ENCODE measurements at places on chromosomes 6 and 20.

DNA sequence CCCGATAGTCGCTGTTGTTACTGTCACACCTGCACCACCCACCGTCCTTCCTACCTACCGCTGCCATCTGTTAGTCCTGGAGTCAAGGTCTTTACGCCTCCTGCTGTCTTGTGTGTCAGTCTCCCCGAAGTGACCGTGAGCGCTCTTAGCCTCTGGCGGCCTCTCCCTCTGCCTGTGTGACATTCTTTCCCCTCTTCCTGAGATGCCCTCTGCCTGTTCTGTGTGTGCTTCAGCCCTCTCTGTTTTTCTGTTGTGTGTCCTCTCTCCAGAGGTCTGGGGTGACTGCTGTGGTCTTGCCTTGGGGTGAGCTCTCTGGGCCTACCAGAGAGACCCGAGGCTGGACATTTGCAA lies 54.9 kb downstream of the TCP11 start:
- DNase-seq = no peak

GRCh38 chr6:154653853-154654252 lies 79.4 kb upstream of the SCAF8 start:
- DNase-seq = no peak

DNA sequence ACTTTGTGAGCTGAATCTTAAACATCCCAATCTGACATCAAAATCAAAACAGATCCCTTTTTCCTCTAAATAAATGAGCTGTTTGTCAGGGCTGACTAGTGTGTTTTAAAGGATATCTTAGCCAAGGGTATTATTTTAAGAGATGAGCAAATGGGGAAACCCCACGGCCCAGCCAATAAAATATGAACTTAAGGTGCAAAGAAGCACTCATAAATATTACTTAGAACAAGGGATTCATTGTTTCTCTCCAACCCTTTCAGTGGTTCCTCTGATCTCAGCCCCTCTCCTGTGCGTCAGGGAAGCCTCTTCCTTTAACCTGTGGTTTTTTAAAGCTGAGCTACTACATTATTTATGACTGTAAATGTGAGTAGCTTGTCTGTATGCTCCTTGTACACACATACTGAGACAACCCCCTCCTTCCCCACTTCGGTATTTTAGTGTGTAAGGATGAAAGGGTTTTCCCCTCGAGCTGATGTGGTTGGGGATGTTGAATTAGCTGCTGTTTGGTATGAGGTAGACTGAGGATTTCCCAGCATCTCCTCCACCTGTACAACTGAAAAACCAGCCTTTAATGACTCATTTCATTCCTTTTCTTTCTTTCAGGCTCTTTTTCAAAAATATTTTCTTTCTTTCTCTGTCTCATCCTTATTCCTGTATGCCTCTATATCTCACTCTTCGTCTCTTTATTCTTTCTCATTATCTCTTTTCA lies 6.5 kb downstream of the BMP5 start:
- DNase-seq = no peak

DNA sequence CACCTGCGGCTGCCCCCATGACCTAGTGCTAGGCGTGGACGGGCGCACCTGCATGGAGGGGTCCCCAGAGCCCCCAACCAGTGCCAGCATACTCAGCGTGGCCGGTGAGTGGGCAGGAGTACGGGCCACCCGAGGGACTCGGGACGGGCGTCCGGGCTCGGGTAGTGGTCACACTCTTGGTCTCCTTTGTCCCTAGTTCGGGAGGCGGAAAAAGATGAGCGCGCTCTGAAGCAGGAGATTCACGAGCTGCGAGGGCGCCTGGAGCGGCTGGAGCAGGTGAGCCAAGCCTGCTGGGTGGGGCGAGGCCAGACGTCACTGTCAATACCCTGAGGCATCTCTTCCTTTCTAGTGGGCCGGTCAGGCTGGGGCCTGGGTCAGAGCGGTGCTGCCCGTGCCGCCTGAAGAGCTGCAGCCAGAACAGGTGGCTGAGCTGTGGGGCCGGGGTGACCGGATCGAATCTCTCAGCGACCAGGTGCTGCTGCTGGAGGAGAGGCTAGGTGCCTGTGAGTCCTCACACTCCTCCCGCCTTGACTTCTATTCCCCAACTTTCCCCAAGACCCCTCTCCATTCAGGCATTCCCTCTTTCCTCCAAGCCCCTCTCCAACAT lies 2.9 kb downstream of the EGFL8 start:
- DNase-seq = no peak

GRCh38 chr6:16665992-16666391 lies 95.3 kb downstream of the ATXN1 start:
- DNase-seq = no peak

GRCh38 chr6:99347804-99348203 lies 1.7 kb downstream of the FAXC start:
- no peak for DNase-seq

GRCh38 chr6:130796313-130796905 lies 30.8 kb upstream of the SMLR1 start:
- DNase-seq = no peak

DNA sequence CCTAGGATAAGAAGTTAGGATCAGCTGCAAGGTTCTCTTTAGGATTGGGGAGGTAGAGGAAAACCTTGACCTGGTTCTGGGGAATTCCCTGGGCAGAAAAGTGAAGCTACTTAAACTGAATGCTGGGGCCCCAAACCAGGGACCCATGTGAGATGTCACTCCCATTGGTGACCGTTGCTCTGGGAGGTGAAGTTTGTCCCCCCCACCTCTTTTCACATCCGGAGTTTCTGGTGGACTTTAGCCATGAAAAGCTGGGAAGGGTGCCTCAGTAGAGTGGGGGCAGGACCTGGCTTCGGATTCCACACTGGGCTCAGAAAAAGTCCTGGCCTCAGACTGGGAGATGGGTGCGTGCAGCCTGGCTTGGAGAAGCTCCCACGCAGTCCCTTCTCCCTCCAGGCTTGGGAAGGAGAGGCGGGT lies 13.2 kb downstream of the TJAP1 start:
- no peak for DNase-seq

DNA sequence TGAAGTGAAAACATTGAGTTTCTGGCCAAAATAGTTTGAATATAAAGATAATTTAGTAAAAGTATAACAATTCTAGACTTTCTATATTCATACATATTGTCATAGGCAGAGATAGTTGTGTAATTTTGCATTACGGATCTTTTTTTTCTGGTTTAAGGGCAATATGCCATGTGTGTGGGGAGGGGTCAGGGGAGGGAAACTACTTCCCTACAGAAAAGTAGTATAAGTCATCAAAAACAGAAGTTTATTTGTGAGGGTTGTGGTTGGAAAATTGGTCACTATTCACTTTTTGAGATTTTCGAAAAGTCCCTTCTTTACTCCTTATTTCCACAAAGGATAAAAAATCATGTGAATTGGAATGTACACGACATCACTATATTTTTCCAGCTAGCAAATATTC lies 288.2 kb upstream of the PREP start:
- DNase-seq = no peak

DNA sequence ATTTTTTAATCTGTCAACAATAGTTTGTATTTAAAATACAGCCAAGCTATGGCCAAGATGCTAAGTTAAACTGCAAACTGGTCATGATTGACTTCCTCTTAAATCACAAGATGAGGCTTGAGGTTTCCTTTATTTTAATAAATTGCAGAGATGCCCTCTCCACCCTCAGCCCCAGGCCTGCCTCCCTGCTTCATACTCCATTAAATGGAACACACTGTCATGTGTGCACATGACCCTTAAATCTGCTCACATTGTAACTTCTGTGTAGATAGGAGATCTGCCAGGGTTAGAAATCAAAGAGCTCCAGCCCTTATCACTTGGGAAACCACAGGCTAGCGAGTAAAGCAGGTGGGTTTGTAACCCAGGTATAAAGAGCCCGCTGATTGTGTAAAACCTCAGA lies 20.8 kb downstream of the DUSP22 start:
- DNase-seq = no peak

GRCh38 chr20:58889334-58889760 lies 36.8 kb downstream of the GNAS start:
- DNase-seq = no peak

DNA sequence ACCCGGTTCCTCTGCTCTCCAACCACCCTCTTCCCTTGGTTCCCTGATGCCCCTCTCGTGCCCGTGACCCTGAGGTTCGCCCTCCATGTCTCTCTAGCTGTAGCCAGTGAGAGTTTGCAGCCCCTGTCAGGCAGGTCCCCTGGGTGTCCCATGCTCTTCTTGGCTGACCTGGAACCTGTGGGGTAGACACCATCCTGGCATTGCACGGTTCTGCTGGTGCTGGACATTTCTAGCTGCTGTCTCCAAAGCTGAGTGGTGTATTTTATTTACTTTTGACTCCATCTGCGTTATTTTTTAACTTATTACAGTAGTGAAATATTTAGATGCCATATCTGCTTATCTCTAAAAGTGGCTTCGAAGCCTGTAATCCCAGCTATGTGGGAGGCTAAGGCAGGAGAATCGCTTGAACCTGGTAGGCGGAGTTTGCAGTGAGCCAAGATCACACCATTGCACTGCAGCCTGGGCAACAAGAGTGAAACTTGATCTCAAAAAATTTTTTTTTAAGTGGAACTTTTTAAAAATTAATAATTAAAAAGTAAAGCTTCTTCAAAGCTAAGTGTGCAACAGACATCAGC lies 12.5 kb downstream of the ENTPD6 start:
- no peak for DNase-seq

DNA sequence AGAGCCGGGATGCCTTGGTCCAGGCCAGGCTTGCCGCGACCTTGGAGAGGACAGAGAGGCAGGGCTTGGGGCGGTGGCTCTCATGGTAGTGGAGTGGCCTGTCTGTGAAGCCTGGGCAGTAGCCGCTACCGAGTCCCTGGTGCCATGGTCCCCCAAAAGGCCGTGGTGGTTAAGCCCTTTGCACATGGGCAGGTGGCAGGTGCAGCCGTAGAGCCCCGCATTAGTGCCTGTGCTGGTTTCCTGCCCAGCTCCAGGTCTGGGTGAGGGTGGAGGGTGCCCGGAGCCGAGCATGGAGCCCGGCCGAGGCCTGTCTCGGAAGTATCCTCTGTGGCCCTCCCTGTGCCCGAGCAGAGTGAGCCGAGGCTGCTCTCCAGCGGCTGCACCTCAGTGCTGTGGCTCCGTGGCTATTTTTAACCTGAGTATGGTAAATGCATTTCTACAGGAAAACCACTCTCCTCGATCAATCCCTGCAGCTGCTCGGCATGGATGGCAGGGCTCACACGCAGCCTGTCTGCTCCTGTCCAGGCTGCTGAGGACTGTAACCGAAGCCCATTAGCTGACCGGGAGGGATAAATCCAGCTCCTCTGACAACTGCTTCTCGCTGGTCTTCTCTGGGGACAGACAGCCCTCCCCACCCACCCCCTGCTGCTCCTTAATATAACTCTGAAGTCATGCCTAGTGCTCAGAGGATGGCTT lies 36.3 kb upstream of the GATA5 start:
- DNase-seq = no peak

- DNase-seq = no peak
Measured at GRCh38 chr20:46814366-46815232, 80.0 kb upstream of the EYA2 start.

GRCh38 chr20:41081276-41081814 lies 52.7 kb downstream of the TOP1 start:
- no peak for DNase-seq

DNA sequence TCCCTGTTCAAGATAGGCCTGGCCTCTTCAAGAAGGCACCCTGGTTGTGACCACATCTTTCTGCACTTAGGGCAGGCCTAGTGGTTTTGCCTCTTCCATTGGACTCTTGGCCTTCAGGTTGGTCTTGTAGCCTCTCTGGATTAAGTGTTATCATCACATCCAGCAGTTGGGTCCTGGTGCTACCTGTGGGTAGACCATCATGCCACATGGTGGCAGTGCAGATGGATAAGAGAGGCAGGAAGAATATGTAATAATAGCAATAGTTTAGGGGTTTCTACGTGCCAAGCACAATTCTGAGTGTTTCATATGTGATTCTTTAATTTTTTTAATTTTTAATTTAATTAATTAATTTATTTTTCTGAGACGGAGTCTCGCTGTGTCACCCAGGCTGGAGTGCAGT lies 28.5 kb upstream of the SNRPB2 start:
- DNase-seq = peak; percentile 52

DNA sequence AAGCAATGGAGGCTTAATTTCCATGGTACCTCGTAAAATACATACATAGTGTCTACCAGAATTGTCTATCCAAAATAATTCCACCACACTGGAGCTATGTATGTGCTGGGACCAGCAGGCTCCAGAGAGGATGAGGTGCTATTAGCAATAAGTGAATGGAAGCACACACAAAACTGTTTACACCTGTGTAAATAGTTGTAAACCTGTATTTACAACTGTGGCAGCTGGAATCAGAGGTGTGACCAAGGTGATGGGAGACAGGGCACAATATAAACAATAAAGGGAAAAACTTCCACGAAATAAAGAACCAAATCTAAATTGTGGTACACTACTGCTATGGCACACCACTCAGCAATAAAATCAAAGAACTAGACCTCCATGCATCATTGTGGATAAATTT lies 14.4 kb downstream of the RARS2 start:
- DNase-seq = no peak

Data from AML-193 (cell line).